Activated T-cell treated with anti-CD3 and anti-CD28 coated beads, Interleukin-2, amount 50 U/mL, for 4 hours (primary cell): ENCODE measurements at places on chromosomes 13 and 19. TPM values are rescaled to one million over a fixed set of nuclear protein-coding genes. Genes with fewer than 3 reads are reported as not detected.

Gene OLFM4
- 0.08 TPM for total RNA-seq

GRCh38 chr13:51355217-51355616, 15.7 kb downstream of the SERPINE3 start:
- no peak for DNase-seq

- DNase-seq: no peak
Observed at GRCh38 chr19:55670280-55671053, 4.6 kb upstream of the EPN1 start.

Gene VAV1
- 70.7 TPM for total RNA-seq

Gene DHDH
- total RNA-seq: not detected

Gene SPRED3
- total RNA-seq: 0.74 TPM

Gene PGLYRP1
- total RNA-seq: not detected

Gene VWA8
- 22.2 TPM for total RNA-seq

GRCh38 chr13:63737418-63737817, 2321.8 kb upstream of the PCDH20 start:
- no peak for DNase-seq

GRCh38 chr19:19524053-19524452, 4.7 kb upstream of the YJEFN3 start:
- no peak for DNase-seq

- peak; percentile 27 for DNase-seq
Observed at GRCh38 chr19:17450264-17451075, 2.0 kb upstream of the TMEM221 start.

DNA sequence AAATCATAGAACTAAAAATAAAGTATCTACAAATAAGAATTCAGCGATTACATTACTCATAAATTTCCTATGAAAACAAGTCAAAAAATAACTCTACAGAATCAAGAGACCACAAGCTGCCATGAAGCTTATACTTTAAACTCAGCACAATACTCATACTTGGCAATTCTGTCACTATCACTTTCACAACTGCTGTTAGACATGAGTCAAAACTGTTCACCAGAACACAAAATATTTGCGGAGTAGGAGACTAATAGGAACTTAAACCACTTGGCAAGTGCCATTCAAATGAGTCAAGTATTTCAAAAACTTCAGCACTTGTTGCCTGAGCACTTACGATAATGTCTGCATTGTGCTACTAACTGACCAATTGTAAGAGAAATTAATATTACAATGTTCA, 387.8 kb upstream of the GPC6 start:
- DNase-seq: no peak

Gene NLRP11
- total RNA-seq: 0.18 TPM

DNA sequence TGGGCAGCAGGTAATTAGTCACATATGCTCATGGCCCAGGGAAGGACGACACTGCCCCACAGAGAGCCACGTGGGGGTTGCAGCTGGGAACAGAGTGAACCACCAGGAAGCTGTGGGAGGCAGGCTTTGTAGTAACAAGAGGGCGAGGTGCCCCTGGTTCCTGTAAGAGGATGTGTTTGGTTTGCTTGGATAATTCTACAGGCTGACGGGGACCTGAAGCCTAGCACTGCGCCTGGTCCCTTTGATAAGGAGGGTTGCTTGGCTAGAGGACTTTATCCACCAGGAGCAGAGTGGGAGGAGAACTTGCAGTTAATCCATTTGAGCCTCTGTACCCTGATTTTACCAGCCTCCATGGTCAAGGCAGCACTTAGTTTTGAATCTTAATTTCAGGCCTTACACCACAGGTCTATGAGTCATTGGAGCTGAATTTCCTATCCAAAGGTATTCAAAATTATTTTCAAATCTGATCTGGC, 67.4 kb upstream of the CLDN10 start:
- no peak for DNase-seq

- DNase-seq: no peak
Observed at GRCh38 chr13:44755872-44756271, 179.7 kb upstream of the TSC22D1 start.

Gene KCNK6
- 9.8 TPM for total RNA-seq

GRCh38 chr13:94641409-94641941, 39.8 kb downstream of the GPR180 start:
- DNase-seq: no peak

DNA sequence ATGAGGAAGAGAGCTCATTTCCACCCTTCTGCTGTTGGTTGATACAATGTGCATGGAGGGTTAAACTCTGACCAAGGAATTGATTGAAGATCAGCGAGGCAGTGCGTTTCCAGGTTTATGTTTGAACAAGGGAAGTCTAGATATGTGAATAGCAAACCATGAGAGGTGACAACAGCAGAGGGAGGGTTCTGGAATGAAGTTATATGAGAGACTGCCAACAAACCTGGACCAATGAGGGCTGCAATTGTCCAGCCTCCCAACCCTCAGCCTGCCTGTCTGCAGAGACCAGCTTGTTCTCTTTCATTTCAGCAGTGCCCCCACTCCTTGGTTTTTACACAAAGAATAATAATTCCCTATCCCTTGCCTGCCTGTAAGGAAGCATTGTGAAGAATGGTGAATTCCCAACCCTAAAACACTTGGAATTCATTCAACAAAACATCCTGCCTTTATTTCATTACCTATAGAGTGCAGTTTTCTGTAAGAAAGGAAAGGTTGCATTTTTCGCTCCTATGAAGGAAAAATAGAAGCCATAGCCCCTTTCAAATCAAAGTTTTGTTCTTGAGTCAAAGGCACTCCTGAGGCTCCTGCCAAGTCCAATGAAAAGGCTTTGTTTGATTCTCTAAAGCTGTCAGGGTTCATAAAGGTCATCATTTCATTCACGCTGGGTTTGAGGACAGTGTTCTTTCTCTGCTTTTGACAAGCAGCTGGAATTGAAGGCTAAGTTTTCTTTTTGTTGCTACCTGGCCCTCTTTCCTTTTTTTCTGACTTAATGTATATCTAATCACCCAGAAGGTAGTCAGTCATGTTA, 53.6 kb upstream of the ABCC4 start:
- DNase-seq: no peak

- DNase-seq: no peak
Observed at GRCh38 chr13:103810026-103810425, 743.8 kb upstream of the SLC10A2 start.

Gene NLRP9
- total RNA-seq: not detected

- DNase-seq: no peak
Observed at GRCh38 chr19:6543866-6544347, 13.1 kb downstream of the TNFSF9 start.

GRCh38 chr19:33639035-33639681, 17.4 kb downstream of the CHST8 start:
- DNase-seq: no peak

DNA sequence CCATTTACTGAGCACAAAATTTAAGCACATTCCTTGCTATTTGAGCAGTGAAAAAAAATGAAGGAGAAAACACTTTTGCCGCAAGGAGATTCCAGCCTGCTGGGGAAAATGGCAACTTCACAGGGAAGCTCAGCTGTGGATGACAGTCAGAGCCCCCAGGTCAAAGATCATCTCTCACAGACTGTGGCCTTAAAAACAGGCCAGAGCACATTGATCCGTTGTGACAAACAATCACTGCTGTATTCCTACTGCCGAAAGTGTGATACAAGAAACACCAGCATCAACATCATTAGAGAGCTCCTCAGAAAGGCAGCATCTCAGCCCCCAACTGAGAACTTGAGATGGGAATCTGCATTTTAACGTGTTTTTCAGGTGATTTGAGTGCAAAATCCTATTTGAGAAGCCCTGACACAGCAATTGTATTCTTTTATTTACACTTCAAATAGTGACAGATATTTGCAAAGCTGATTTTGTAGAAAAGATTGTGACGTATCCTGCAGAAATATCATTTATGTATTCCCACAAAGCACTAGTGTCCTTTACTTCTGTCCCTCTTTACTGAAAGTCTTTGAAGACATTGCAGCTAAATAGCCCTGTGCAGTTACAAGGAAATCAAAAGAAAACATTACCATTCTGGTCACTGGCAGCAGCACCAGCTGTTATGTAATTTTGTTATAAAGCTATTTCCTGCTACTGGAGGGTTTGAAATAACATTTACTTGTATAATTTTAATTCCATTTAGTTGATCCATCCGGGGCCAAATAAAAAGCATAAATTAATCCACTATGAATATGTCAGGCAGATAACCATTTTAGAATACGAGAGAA, 652.0 kb downstream of the LIG4 start:
- DNase-seq: no peak

Gene FLT1
- 18.8 TPM for total RNA-seq

- no peak for DNase-seq
Observed at GRCh38 chr19:14475251-14476073, at the start of gene PTGER1. Gene PTGER1, minus strand, starts transcription at chr19:14475354. Its CDS starts 1,034 bp downstream, at chr19:14474320.

Gene NCAN
- total RNA-seq: not detected

- peak; percentile 74 for DNase-seq
Observed at GRCh38 chr19:45676851-45677263, 8.8 kb downstream of the GIPR start.

Gene KLK15
- not detected for total RNA-seq

DNA sequence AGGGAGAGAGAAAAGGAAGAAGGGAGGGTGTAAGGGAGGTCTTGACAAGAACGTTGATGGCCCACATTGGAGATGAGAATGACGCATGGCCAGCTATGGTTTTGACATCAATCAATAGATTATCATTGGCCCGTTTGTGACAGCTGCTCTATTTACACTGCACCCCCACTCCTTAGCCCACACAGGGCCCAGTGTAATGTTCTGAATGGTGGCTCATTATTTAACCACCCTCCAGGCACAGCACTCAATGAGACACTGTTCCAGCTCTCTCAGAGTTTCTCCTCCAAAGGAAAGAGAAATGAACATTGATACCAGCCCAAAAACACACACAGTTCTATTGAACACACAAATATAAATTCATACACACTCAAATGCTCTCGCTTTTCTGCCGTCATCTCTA, 173.0 kb upstream of the IPO5 start:
- no peak for DNase-seq
